Stimulated activated naive CD4-positive, alpha-beta T cell treated with Interleukin-2 at 50 U/mL for 16 hours (primary cell): ENCODE measurements at places on chromosomes 6 and 20.
A peak's percentile ranks its signal among the peaks of the same experiment; 100 is the strongest.

GRCh38 chr6:52389626-52390360 is 27.8 kb downstream of the PAQR8 start:
- peak; percentile 19 for DNase-seq

DNA sequence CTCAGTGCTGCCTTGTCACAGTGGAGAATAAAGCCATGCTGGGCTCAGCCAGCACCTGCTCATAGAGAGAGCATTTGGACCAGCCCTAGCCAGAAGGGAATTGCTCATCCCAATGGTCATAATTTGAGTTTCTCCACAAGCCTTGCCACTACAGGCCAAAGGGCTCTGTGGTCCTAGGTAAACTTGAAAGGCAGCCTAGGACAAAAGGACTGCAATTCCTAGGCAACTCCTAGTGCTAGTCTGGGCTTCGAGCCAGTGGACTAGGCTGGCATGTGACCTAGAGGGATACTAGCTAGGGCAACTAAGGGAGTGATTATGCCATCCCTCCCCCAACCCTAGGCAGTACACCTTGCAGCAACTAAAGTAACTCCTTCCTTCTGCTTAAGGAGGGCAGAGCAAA is 516.2 kb downstream of the BCKDHB start:
- no peak for DNase-seq

DNA sequence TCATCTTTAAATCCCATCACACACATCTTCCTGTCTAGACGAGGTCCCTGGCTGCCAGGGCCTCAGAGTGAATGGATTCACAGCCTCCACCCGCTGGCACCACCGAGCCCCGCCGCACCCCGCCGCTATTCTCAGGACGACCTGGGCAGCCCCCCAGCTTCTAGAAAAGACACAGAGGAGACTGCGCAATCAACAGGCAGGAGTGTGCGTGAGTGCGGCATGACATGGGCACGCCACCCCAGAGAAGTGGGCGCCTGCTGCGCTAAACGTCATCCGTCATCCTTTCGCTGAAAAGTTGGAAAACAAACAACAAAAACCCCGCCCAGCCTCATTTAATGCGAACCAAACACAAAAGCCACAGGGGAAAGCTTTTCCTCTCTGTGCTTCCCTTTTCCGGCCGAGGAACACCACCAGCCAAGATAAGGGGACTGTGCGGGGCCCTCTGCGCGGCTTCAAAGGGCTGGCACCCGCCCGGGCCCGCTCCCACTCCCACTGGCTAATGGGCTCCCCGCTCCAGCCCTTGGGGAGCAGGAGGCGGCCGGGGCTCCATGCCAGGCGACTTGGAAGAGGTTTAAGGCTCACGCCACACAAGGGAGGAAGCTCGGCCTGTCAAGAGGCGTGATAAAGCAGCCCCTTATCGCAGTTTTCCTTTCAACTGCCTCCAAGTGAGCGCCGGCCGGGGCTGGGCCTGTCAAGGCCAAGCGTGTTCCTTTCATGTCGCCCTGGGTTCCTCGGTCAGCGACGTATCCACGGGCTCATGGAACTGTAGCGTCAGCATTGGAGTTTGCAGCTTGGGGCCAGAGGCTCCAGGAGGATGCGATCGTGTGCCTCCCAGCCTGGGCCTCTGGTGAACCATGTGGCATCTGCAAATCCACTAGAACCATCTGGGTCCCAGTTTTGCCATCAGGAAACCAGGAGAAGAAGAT is 50.1 kb downstream of the NFATC2 start:
- no peak for DNase-seq

- DNase-seq: no peak
Observed at GRCh38 chr6:134447423-134447822, 129.5 kb upstream of the SGK1 start.

GRCh38 chr6:118436482-118436881 is 111.6 kb upstream of the PLN start:
- DNase-seq: no peak

GRCh38 chr20:55172310-55173002 is 697.1 kb downstream of the DOK5 start:
- DNase-seq: no peak

DNA sequence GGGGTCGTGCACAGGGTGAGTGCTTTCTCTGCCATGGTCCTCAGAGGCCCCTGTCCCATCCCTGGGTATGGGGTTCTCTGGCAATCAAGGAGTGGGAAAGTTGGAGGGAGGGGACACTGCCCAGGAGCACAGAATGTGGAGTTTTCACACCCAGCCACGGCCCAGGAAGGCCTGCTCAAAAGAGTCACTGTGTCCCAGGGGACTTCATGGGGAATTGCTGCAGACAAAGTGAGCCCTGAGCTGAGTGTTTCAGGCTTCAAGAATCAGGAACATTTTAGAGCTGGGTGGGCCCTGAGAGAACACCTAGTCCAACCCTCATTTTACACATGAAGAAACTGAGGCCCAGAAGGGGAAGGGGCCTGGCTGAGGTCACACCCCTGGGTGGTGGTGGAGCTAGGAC is 5.7 kb downstream of the MAPK13 start:
- no peak for DNase-seq

GRCh38 chr6:79385333-79385732 is 150.9 kb upstream of the HMGN3 start:
- DNase-seq: no peak

DNA sequence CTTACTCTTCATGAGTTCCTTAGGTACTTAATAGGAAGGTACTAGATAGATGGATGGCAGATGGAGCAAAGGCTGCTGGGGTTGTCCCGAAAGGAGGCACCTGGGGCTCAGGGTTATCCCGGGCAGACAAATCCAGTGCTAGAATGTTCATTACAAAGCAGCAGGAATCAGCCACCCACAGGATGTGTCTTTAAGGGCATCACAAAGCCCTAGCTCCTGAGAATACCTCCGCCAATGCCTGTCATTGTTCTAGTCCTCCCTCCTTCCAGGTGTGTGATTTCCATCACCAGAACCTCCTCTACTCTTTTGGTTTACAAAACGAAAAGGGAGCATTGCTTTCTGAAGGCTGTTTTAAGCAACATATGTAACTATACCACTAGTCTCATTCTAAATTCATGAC is 138.1 kb downstream of the KIF6 start:
- no peak for DNase-seq

DNA sequence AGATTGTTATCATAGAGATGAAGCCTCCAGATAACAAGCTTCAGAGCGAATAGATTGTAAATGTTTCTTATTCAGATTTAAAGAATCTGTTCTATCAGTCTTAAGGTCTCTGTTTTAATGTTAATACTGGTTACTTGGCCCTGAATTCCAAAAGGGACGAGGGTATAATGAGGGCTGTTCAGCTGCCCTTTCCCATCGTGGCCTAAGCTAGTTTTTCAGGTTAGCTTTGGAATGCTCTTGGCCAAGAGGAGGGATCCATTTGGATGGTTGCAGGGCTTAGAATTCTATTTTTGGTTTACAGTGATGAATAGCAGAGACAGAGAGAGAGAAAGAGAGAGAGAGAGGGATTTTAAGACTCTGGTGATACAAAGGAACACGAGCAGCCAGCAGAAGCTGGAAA is 62.8 kb upstream of the UFL1 start:
- DNase-seq: no peak

DNA sequence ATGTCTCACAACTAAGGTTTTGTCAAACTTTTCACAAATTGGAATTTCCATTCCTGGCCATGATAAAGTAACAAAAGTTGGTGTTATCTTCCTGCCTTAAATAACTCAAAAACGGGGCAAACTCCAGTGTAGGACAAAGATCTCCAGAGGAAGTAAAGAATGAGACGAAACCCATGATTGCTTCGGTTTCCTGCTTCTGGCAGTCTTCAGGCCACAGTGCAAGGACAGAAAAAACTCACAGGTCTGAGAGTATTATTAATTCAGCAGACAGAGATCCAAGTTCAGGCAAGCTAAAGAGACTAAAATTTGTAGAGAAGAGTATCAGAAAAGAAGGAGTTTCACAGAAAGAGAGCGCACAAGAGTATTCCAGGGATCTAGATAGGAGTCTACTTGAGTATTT is 64.8 kb upstream of the RCAN2 start:
- DNase-seq: no peak

GRCh38 chr6:37903351-37904340 is 84.1 kb downstream of the ZFAND3 start:
- no peak for DNase-seq

DNA sequence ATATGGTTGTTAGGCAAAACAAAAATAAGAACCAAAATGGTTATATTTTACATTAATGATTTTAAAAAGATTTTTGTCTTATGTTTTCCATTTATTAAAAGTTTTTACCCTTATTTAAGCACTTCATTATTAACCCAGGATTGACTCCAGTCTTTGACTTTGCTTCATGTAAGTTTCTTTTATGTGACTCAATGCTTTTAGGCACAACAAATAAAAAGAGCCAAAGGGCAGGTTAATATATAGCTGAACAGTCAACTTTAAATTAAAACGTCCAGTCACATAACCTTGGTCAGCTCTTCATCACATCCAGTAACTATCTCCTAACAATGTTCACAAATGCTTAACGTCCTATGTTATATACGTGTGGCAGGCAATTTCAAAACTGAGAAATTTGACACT is 32.7 kb downstream of the COL21A1 start:
- DNase-seq: no peak

GRCh38 chr20:54468082-54468481 is 7.3 kb upstream of the DOK5 start:
- DNase-seq: no peak

- no peak for DNase-seq
Observed at GRCh38 chr6:27758491-27758890, 153.7 kb downstream of the OR2B2 start.

- no peak for DNase-seq
Observed at GRCh38 chr6:35468980-35469750, 964 bp downstream of the RPL10A start.

GRCh38 chr20:44264287-44264686 is 17.2 kb downstream of the GDAP1L1 start:
- no peak for DNase-seq

DNA sequence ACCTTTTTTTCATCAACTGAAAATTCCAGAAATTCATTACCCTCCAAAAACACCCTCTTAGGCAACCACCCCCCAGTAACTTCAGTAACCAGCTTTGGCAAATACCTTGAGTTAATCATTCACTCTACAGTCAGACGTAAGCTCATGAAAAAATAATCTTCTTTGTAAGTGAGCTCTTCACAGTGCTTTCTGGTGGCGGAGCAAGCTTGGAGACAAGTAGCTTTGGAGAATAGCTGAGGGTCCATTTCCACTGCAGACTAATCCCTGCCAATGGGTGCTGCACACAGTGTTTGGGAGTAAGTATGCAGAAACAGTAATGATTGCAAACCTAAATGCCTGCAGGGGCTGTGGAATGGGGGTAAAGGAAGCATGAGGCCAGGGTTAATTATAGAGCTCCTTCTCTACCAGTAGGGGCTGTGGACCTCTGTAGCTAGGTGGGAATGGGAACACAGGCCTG is 56.8 kb upstream of the HINT3 start:
- no peak for DNase-seq

DNA sequence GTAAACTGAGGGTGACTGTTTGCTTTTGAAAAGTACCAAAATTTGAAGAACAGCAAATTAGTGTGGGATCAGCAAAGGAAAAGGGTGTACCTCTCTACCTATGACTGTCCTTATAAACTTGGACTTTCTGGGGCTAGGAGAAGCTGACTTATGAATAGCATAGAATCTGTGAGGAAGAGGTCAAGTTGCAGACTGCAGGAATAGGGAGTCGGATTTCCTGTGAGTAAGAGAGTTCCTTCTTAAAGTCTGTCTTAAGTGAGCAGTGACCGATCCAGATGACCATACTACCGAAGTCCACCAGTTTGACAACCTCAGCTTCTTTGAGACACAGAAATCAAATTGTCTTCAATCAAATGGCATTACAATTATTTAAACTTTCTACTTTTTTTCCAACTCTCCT is 708.7 kb downstream of the UTRN start:
- no peak for DNase-seq

DNA sequence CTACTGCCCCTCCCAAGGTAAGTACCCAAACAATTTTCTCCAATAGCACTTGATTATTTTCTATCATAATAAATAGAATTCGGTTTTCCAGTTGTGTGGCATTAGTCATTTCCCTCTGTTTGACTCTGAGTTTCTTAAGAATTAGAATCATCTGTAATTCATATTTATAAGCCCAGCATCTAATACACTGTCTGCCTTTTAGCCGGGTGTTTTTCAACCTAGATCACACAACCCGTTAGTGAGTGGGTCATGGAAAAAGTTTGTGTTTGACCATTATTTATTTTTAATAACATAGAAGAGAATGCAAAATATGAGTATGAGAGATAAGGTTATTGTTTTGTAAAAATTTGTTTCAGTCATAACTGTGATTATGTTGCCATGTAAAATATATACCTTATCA is 701.6 kb downstream of the RFPL4B start:
- DNase-seq: no peak

- no peak for DNase-seq
Observed at GRCh38 chr20:34100576-34100975, 11.5 kb downstream of the EIF2S2 start.

DNA sequence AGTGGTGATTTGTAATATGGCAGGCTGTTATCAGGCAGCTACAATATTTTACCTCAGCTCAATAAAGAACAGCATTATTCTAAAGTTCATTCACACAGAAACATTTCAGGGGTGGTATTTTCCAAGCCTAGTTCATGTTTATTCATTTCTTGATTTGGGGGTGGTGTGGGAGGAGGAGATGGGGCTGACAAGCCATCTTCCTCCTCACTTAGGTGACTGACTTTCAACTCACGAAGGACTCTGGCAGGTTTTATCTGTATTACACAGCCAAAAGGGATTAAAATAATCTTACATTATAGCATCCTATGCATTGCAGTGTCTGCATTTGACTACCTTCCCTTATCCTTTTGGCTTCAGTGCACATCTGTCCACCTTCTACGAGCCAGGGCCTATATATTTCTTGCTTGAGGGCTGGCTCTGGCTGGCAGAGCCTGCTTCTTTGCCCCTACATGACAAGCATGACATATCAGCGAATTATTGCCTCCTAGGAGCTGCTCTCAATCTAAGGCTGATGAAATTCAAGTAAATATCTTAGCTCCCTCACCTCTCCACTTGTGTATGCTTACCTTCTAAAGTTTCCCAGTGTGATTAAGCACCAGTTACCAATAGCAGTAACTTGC is 20.0 kb downstream of the KHDRBS2 start:
- DNase-seq: no peak

GRCh38 chr6:108596956-108597355 is 36.2 kb downstream of the FOXO3 start:
- DNase-seq: no peak

- no peak for DNase-seq
Observed at GRCh38 chr20:1265226-1265915, 723 bp upstream of the SNPH start.

GRCh38 chr6:10585209-10585845 is 64.2 kb downstream of the GCNT2 start:
- DNase-seq: no peak
